Activated gamma-delta T cell treated with Interleukin-2 at 50 U/mL for 16 hours (primary cell): ENCODE measurements at places on chromosomes 12 and 14.

- no peak for DNase-seq
These were observed 994 bp downstream of the PRORP start for GRCh38 chr14:35123388-35123703.

- DNase-seq, result peak; percentile 80
These were observed at the start of gene GNG2 for GRCh38 chr14:51860164-51860824. GNG2 (plus strand) TSS chr14:51860612; CDS start chr14:51950679, 90,067 bp downstream.

GRCh38 chr12:29241821-29242591 is 92.9 kb downstream of the FAR2 start:
- DNase-seq, result no peak

GRCh38 chr14:77822307-77822706 is 22.4 kb downstream of the ADCK1 start:
- DNase-seq, result no peak

DNA sequence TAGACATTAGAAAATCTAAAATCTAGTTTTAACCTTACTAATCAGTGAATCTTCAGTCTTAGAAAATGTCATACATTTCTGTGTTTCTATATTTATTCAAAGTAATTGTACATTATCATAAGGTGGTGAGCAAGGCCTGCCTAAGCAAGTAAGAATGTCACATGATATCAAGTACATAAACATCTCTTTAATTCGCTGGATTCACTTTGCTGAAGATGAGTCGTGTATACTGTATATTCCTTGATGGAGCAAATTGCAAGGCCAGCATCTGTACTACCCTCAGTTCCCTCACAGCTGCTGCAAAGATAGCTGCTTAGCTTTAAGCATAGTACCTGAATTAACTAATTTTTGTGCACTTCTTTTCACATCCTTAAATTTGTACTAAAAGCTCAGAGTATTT is 8.5 kb upstream of the AK7 start:
- no peak for DNase-seq

- no peak for DNase-seq
These were observed 7.3 kb upstream of the C2CD5 start for GRCh38 chr12:22551624-22552023.

GRCh38 chr12:91983935-91984334 is 161.7 kb downstream of the BTG1 start:
- no peak for DNase-seq

DNA sequence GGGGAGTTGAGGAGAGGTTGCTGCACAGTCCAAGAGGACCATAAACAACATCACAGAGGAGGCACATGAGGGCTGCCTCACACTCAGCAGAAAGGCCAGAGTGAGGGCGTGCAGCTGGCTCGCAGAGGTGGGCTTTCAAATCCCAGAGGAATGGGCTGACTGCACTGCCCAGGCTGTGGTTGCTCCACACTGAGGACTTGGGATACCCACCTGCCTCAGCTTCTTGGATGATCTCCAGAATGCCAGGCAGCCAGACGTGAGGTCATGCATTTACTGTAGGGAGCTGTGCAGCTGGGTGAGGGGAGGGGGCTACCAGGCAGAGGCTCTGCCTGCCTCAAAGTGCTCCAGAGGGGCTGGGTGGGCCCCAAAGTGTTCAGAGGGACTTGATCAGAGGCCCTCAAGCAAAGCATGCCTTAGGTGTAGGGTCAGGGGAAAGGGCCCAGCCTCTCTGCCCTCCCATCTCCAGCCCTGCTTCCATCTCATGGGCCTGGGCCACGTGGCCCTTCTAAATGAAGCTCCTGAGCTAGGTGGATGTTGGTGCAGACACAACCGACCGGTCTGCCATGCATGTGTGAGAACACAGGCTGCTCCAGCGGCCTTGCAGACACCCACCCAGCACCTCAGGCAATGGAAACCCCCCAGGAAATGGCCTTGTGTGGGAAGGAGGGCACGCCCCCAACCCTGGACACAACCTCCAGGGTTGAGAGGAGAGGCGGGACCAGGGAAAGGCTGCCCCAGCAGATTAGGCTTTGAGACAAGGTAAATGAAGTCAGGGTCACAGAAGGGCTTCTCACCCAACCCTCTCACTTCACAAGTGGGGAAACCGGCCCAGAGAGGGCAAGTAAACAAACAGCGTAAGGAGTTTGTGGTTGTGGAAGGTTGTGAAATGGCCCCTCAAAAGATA is 90.8 kb downstream of the NTF3 start:
- no peak for DNase-seq

DNA sequence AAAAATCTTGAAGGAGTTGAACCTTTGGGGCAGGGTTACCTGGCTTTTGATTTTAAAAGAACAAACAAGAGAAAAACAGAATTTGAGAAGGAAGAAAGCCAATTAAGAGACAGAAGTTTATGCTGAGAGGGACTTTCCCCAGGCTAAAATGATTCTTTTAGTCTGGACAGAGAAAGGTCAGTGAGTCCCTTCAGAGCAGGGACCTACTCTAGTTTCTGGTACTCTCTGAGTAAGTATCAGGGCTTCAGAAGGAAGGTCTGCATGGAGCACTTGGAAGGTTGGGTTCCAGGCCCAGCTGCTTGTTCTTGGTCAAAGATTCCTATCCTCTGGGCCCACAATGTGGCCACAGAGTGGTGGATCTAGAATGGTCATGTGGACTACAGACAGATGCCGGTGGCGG is 59.6 kb downstream of the KLRG1 start:
- DNase-seq, result no peak

DNA sequence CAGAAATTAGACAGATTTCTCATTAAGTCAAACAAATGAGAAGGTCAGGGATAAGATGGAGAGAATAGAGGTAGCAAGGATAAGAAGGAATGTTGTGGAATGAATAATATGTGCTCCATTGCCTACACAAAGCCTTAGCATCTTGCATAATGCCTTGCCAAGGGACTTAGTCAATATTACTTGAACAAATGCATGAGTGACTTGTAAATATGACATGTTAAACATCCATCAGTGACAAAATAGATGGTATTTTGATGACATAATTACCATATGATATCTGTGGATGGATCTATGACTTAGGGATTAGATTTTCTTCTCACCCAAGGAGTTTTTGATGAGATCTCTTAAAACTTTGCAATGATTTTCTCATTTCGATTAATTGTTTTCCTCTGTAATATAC is 194.1 kb upstream of the RASSF8 start:
- no peak for DNase-seq

GRCh38 chr14:74927225-74927624 is 4.2 kb upstream of the RPS6KL1 start:
- DNase-seq, result no peak
